ENCODE measurements at places on chromosomes 7 and 10.

GRCh38 chr10:91779011-91779605 lies 19.1 kb upstream of the TNKS2 start:
- no peak for DNase-seq

DNA sequence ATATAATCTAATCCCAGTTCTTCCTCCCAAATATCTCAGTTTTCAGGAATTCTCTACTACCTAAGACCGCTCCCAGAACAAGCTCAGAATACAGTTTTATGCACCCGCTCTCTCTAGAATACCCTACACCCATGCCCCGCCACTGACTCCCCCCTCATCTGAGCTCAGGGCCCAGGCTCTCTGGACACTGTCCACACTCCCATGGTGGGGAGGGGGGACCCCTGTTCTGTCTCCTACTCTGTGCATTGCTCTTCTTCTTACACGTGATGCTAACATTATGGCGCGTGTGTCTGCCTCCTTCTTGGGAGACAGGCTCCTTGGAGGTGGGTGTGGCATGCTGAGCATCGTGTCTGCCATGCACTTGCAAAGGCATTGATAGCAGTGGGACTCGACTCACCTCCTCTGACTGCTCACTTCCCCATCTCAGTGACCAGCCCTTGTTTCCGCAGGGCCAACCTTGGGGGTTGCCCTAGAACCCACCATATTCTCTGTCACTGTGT lies 127.9 kb downstream of the TCERG1L start:
- DNase-seq, result no peak

DNA sequence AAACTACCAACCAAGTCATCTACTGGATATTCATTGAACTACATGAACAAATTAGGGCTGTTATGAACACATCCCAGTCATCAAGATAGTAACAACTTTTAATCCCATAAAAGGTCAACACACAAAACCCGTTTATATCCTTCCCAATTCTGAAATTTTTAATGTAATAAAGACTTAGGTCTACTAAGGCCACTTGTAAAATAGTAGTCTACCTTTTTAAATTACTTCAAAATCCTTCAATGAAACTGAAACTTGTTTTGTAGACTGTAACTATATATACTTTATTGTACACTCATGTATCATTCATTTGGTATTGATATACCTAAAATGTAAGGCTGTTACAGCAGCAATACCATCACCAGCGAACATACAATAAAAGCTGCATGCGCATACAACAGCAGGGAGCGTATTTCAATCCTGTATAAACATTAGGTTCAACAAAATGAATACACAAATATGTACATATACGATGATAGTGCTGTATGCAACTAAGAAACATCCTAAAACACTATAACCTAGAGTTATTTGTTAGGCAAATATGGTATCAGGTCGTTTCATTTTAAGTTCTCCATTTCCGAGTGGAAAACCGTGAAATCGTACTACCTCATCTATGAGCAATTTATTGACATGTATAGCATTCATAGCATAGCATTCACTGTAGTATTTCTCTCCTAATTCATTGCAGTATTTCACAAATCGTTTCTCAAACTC lies 973 bp downstream of the ATAD1 start:
- no peak for DNase-seq

GRCh38 chr7:158030071-158030470 lies 557.6 kb downstream of the PTPRN2 start:
- DNase-seq, result no peak

GRCh38 chr7:156944876-156945275 lies 4.6 kb upstream of the NOM1 start:
- DNase-seq, result no peak

DNA sequence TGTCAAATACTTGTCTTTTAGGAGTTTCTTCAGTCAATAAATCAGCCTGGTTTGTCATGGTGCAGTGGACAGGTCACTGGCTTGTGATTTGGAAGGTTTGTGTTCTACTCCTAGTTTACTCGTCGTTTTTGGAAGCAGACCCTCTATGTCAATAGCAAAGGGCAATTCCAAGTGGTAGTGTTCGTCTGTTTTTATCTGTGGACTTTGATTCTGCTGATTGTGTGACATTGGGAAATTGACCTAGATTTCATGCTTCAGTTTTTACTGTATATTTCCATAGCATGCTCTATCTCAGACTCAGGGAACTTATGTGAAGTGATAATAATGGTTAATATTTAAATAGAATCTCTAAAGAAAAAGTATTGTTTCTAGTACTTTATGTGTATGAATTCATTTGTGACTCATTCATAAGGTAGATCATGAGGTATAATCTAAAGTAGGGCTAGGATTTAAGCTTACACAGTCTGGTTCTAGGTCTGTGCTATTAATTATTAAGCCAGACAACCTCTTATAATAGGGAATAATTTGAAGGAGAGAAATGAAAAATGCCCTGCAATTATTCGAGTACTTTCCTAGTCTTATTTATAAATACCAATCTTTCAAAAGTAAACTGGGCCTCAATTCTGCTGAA lies 198.1 kb downstream of the REEP3 start:
- DNase-seq, result no peak

GRCh38 chr7:152351168-152351567 lies 84.6 kb downstream of the KMT2C start:
- no peak for DNase-seq

DNA sequence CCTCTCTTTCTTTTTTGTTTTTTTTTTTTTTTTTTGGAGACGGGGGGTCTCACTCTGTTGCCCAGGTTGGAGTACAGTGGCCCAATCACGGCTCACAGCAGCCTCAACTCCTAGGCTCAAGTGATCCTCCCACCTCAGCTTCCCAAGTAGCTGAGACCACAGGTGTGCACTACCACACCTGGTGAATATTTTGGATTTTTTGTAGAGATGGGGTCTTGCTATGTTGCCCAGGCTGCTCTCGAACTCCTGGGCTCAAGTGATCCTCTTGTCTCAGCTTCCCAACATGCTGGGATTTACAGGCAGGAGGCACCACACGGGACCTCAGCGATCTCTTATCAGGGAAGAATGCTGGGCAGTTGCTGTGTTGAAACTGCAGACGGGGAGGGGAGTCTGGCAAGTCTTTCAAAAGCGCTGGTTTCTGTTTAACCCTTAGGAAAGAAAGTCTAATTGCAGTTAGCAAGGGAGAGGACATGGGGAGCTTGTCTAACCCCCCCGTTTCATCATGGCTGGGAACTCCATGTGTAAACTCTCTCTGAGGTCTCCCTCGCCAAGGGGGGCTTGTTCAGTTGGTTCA lies 39.6 kb upstream of the LMTK2 start:
- DNase-seq, result no peak

DNA sequence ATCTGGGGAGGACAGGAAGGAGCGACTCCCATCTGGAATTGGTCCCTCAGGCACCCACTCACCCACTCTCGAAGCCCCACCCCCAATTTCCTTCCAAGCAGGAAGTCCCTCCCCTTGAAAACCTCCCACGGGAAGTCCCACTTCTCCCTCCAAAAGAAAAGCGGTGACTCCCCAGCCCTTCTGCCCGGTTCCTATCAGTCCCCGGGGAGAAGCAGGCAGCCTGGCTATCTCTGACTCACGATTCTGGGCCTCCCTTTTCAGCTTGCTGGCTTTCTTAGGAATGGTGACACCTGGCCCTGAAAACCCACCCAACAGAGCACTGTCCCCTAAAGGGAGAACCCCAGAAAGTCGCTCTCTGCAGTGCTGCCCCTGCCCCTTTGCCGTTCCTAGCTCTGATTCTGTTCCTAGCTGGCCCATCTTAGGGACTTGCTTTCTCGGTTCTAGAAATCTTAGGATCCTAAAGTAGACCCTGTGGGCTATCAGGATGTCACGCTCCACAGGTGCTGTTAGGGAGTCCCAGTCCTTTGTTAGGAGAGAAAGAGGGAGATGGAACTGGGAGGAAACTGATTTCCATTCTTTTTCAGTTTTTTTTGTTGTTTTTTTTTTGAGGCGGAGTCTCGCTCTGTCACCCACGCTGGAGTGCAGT lies 6.0 kb downstream of the TSC22D4 start:
- DNase-seq, result no peak

DNA sequence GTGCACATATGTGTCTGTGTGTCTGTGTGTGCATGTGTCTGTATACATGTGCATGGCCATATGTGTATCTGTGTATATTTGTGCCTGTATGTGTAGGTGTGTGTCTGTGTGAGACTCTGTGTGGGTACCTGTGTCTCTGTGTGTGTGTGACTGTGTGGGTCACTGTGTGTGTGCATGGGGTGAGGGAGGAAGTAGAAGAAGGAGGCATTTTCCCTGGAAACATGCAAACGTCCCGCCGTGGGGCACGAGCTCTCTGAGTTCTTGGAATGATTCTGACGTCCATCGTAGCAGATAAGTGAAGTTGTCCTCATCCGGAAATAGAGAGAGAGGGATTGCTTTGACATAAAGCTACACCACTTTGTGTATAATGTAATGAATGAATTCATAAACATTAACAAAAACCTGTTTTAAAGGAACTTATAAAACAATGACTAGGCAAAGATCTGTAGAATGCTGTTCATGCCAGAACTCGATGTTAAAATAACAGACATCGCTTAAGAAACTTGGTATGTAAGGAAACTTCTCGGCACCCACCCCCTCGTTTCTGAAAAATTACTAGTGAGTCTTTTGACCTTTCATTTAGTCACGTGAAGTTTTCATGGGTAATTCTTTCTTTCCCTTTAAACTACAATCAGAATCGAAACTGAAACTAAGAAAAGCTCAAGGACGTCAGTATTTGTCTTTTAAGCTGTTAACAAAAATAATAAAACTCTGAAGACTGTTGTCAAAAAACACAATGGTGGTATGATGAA lies 43.6 kb upstream of the KLF6 start:
- no peak for DNase-seq

DNA sequence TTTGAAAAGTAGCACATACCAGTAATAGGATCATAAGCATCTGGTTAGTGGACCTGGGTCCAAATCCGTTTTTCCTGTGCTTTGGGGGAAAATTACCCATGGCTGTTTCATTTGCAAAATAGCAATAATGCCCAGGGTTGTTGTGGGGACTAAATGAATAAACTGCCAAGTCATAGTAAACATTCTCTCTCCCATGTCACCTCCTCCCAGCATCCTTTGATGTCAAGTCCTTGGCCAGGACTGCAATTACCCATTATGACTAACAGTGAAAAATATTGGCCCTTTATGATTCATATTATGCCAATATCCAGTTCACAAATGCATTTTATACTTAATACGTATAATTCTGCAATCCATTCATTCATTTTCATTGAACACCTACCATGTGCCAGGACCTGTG lies 23.0 kb downstream of the TOMM7 start:
- DNase-seq, result no peak

DNA sequence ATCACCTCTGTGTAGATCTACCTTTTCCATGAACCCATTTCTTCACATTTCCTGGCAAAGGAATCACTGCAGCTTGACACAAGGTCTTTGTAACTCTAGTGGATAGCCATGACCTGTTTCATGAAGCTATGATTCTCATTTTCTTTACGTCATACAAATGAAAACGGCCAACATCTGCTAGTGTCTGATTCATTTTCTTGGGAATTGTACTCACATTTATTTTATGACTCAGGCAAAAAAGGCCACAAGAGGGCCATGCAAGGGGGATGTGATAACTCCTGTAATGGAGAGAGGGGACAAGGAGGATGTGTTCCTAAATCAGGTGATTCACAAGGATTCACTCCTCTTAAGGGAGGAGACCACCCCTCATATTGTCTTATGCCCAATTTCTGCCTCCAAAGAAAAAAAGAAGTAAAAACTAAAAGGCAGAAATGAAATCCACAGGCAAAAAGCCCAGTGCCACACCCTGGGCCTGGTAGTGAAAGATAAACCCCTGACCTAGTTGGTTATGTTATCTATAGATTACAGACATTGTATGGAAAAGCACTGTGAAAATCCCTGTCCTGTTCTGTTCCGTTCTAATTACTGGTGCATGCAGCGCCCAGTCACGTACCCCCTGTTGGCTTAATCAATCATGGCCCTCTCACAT lies 249.9 kb downstream of the IPMK start:
- DNase-seq, result no peak

DNA sequence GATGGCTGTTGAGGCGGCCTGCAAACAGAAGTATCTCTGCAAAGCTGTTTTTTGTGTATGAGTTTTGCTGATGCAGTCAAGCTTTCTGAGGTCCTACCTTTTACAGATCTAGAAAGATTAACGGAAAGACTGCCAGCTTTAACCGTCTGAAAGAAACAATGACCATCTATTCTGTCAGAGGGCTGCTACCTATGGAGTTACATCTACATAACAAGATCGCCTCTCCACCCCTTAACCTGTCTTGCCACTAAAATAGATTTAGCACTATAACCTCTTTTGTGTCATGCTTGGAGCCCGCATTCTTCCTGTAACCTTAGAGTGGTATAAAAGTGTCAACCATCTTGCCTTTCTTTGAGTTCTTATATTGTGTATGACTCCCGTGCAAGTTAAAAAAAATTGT lies 291.2 kb downstream of the POM121L12 start:
- no peak for DNase-seq

DNA sequence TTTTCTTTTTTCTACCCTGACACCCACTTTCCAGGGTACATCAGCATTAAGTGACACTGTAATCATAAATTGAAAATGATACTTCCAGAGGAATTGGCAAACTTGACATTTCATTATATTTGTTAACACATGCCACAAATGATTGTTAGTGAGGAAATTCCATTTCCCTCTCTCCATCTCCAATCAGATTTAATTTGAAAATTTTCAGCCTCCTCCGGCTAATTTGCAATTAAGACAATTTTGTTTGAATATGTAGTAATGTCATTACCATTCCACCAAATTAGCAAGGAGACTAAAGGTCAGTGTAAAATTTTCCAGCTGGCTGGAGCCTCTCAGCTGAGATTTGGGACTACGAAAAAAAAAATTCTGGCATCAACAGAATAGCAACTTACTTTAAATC lies 242.7 kb downstream of the FOXP2 start:
- DNase-seq, result no peak

- DNase-seq, result no peak
These were observed 191.4 kb downstream of the EBF3 start for GRCh38 chr10:129772468-129773358.

DNA sequence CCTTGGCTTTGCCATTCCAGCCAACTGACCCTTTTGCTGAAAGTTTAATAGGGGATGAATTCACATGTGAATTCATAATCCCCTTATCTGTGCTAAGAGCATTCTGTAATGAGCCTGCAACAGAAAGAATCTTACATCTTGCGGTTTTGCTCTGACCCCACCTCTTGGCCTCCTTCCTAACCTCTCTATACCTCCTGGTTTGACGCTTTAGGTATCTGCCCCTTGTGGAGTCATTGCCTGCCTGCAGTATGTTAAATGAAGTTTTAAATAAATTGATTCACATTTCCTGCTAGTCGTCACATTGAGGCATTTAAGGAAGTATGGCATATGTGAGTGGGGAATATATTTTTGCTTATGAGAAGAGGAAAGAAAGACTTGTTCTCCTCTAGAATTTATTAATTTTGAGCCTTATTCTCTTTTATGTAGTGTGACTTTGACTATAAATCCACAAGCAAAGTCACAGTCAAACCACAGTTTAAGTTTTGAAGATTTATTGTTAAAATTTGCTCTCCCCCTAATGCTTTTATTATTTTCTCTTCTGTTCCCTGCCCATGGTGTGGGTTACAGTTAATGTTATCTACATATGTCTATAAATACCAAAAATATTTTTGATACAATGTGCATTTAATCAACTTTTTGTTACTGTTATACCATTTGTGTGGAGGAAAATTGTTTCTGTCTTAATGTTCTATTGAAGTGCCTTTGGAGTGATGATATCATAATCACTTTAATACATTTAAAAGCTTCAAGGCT lies 60.9 kb downstream of the LRMDA start:
- no peak for DNase-seq

GRCh38 chr10:109956454-109957091 lies 33.3 kb upstream of the XPNPEP1 start:
- no peak for DNase-seq
